GM12892 (cell line): ENCODE measurements at places on chromosomes 13 and 19.

DNA sequence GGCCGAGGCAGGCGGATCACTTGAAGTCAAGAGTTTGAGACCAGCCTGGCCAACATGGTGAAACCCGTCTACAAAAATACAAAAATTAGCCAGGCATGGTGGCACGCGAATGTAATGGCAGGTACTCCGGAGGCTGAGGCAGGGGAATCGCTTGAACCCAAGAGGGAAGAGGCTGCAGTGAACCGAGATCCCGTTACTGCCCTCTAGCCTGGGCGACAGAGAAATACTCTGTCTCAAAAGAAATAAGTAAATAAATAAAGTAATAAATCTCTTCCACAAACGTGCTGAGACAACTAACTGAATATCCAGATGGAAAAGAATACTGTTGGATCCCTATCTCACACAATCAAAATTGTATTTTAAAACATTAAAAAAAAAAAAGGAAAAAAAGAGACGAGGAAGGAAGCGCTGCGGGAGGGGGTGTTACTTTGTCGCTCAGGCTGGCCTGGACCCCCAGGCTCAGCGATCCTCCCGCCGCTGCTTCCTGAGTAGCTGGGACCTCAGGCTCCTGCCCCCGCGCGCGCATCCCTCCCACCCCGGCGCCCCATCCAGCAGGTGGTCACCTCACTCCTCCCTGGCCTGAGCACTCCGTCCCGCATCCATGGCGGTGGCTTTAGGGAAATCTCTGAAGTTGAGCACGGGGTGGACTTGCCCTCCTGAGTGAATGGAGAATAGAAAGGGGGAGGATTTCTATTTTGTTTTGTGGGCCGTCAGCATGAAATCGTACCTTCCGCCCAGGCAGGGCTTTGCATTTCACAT lies 628 bp upstream of the ZNF813 start:
- DNase-seq = no peak

DNA sequence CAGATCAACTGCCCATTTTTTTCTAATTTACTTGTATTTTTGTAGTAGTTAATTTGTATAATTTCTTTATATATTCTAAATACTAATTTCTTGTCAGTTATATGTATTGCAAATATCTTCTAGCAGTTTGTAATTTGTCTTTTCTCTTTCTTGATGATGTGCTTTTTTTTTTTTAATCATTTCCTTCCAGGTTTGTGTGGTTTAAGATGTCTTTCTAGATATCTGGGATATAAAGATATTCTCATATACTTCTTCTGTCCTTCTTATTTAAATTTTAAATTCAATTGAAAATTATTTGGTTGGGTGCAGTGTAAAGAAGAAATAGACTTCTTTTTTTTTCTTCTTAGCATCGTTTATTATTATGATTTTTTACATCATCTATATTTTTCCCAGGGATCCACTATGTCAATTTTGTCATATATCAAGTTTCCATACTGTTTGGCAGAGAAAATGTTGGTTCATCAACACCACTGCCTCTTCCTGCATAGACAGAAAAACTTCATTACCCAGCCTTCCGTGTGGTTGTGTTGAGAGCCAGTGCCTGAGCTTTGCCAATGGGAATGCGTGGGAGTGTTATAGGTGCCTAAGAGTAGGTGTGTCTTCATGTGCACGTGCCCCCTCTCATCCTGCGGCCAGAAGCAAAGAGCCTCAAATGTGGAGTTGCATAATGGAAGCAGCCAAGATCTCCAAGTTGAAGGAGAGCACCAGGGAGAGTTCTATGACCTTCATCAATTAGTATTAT lies 15.8 kb downstream of the CPB2 start:
- no peak for DNase-seq

- no peak for DNase-seq
These were observed 289.5 kb upstream of the MAB21L1 start for GRCh38 chr13:35765941-35766340.

DNA sequence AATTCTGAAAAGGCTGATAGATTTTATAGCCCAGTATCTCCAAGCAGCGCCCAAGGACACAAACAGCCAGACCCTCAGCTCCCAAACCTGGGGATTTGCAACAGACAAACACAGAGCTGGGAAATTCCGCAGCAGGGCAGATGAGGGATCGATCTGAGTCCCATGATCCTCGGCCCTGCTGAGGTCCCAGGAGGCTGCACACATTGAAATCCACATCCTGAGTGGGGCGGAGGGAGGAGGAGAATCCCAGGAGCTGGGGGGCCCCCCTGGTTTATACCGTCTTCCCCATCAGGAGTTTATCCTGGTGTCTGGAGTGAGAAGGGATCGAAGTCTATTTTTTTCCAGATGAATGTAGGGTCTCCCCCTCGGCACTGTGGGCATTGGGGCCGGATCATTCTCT lies 49.3 kb downstream of the GNG7 start:
- no peak for DNase-seq
